ENCODE measurements at places on chromosomes 12 and 14.

GRCh38 chr12:80807640-80808288 is 91.1 kb downstream of the MYF5 start:
- DNase-seq, result no peak

DNA sequence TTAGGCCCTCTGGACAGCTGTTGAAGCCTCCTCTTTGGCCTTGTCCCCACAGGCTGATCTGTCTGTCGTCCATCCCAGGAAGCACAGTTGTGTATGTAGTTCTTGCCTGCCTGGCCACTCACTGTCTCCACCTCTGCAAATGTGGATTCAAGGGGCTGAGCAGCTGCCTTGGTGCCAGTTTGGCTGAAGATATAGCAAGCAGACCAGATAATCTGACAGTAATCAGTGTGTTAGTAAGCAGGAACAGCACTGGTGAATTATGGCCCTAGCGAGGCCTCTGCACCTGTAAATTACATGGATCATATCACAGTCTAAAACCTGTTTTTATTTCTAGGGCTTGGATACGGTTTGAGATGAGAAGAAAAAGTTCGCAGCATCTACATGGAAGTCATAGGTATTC is 282.5 kb upstream of the NOS1 start:
- no peak for DNase-seq

DNA sequence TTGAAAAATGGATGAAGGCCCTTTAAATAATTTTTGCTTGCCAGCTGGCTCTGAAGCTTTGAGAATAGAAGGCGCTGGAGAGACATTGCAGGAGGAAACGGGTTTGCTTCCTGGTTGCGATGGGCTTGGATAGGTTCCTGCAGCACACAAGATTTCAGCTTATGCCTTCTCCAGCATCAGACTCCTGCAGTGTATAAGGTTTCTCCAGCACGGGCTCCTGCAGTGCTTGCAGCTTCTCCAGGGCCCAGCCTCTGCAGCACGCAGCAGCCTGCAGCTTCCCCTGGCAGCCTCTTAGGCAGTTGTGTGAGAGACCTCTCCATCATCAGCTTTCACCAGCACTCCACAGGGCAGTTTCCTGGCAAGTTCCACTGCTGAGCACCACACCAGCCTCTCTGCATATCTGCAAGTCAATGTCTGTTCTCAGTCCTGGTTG is 78.7 kb upstream of the ZDHHC17 start:
- no peak for DNase-seq

- DNase-seq, result no peak
Measured at GRCh38 chr14:104864267-104865080, 594 bp upstream of the CEP170B start.

- DNase-seq, result no peak
Measured at GRCh38 chr12:6375269-6376078, at the start of gene SCNN1A. TSS of gene SCNN1A (minus strand) at chr12:6375563. CDS start at chr12:6374783, 780 bp downstream.

- DNase-seq, result no peak
Measured at GRCh38 chr14:96479435-96480146, 22.6 kb upstream of the PAPOLA start.

DNA sequence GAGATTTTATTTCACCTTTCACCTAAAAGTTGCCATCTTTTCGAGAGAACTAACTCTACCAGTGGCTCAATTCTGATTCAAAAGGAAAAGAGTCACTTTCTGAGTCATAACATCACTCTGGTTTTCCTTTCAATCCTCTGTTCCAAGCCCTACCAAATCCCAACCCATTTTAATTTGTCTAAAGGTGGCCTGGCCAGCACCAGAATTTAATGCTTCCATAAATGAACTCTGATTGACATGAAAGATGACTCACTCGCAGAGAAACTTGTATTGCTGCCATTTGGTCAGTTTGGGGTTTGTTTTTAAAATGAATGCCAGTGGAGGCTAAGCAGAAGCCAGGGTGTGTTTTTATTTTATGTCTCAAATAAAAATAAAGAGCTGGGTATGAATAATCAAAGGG is 117.4 kb upstream of the SOX5 start:
- no peak for DNase-seq

GRCh38 chr14:71668186-71668912 is 263.9 kb upstream of the RGS6 start:
- no peak for DNase-seq

DNA sequence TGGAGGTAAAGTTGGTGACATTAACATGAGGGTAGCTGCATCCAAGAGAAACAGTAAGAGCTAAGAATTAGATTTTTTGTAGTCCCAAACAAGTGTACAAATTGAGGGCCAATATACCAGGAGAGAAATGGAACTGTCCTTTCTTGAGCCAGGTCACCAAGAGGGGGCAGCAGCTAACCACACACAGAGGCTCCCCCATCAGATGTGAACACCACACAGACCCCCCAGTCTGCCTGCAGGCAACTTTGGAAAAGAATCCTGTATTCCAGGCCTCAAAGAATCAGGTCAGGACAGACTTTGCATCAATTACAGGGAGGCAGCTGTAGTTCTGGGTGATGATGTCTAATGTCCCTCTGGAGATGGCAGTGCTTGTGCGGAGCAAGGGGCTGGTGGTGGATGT is 77.9 kb downstream of the SPTB start:
- no peak for DNase-seq

DNA sequence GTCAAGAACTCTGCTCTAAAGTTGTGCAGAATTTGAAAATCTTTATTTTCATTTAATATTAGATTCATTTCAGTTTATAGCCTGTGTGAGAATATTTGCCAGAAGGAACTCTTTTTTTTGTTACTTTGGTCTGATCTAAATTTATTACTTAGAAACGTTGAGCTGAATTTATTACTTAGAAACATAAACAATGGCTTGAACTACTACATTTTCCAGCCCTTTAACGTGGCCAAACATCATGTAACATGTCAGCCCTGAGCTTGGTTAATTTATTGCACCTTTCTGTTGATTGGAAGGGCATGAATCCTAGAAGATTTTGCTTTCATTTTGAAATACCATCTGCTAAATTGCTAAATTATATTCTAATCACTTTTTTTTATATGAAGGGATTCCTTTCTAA is 241.4 kb downstream of the TMEM117 start:
- DNase-seq, result no peak

GRCh38 chr12:106416273-106416672 is 58.7 kb downstream of the POLR3B start:
- no peak for DNase-seq

DNA sequence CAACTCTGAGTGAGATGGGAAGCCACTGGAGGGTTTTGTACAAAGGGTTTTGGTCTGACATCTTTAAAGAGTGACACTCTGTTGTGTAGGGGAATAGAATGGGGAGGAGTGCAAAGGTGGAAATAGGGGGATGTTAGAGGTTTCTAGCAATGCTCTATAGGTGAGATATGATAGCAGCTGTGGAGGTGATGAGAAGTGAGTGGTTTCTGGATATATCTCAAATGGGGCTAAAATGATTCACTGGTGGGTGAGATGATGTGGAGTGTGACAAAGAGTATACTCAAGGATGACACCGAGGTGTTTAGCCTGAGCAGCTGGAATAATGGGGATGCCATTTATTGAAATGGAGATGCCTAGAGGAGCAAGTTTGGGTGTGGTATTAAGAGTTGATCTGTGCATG is 426.4 kb downstream of the PCNX1 start:
- DNase-seq, result no peak

- DNase-seq, result no peak
Measured at GRCh38 chr12:109549613-109550270, 23.6 kb downstream of the MMAB start.

DNA sequence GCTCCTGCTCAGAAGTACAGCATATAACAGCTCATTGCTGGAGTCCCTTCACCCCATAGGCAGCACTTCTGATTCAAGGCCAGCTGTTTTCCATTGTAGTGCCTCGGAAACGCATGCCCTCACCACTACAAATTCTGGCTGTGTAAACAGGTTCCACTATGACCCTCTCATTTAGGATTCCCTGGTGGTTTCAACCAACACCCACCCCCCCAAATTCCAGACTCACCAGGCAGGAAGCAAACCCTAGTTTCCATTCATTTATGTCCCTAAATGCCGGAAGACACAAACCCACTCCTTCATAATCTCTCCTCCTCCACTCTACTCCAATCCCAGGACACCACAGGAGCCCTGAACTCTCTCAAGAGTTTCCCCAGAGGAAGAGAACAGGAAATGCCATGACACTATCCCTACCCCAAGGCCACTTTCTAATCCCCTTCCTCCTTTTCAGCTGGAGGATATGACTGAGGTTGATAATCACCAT is 75.9 kb upstream of the TMPO start:
- DNase-seq, result no peak

DNA sequence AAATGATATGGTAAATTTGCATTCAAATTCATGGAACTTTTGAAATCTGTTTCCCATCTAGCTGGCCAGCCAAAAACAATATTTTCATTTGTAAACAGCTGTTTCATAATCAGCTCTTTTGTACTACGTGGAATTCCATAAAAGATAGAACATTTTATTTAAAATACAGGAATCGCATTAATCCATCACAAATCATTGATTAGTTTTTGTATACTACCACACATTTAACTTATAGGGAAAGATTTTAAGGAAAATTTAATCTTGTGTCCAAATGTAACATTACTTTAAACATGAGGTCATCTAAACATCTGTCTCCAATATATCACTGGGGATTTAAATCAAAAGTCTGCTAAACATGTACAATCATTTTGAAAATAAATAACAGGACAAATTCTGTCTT is 33.5 kb downstream of the SLC25A21 start:
- no peak for DNase-seq

GRCh38 chr12:96828169-96828789 is 78.8 kb upstream of the NEDD1 start:
- DNase-seq, result no peak

DNA sequence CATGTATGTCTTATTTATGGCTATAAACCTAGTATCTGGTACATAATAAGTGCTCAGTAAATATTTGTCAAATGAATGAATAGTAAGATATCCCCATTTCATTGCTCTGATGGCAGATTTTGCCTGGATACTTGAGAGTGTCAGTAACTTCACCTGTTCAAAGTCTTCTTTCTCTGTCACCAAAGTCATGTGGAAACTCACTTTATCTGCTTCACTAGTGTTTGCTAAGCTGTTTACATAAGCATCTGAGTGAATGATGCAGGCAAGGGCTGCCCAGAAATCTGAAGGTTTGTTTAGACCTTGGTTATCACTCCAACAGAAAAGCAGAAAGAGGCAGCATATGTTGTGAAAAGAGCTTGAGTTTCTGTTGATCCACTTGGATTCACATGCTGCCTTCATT is 4.3 kb downstream of the OR4E1 start:
- no peak for DNase-seq

DNA sequence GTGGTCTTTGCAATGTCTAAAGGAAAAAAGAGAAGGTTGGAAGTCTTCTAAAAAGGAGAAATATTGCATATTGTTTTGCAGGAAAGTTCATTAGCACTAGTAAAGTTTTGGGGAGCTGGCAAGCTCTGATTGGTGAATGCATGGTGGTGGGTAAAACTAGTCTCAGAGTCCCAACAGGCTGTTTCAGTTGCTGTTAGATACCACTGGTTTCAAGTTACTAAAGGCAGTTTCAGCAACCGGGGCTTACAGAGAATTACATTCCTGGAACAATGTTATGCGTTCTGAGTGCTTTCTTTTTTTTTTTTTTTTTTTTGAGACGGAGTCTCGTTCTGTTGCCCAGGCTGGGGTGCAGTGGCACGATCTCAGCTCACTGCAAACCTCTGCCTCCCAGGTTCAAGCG is 208.2 kb downstream of the EPS8 start:
- DNase-seq, result no peak

GRCh38 chr14:81385886-81386285 is 14.2 kb downstream of the STON2 start:
- DNase-seq, result no peak

- DNase-seq, result no peak
Measured at GRCh38 chr12:41140117-41140516, 48.0 kb upstream of the PDZRN4 start.

DNA sequence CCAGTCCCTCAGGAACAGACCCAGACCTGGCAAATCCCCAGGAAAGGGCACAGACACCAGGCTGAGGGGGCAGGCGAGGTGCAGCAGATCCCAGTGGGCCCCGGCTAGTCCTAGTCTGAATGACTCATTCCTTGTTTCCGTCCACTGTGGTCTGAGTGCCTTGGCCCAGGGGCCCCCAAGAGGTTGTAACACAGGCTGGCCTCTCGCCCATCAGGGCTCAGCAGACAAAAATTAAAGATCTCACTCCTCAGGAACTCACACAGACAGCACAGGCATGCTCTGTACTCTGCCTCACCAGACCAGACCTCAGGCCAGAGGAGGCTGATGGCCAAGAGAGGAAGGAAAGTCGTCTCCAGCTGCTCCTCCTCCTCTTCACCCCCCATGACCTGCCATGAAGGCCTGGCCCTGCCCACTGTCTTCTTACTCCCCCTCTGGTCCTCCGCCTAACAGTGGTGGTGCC is 7.7 kb upstream of the LTBP2 start:
- DNase-seq, result no peak

GRCh38 chr12:47774663-47775062 is 1.6 kb downstream of the SLC48A1 start:
- no peak for DNase-seq

- DNase-seq, result no peak
Measured at GRCh38 chr14:78399316-78399889, 229.2 kb downstream of the NRXN3 start.

DNA sequence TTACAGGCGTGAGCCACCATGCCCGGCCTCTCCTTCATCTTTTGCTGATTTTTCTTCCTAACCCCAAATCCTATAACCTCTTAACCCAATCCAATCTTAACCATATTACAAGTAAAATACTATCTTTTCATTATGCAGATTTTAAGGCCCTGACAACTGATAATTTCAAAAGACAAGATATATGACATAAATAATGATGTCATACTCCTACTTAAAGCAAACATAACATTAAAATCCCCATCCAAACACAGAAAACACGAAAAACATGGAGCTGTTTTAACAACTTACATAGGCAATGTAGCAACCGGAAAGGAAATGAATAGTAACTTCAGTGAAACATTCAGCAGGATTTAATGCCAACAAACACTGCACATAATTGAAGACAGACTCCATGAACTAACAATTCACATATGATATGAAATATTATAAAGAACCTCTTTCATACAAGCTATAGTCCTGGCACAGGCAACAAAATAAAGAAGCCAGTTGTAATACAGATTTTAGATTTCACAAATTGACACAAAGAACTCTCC is 21.5 kb downstream of the USP44 start:
- DNase-seq, result no peak

- no peak for DNase-seq
Measured at GRCh38 chr12:93868771-93869170, 191.6 kb downstream of the CRADD start.

- DNase-seq, result no peak
Measured at GRCh38 chr12:24206621-24207020, 257.2 kb upstream of the SOX5 start.

DNA sequence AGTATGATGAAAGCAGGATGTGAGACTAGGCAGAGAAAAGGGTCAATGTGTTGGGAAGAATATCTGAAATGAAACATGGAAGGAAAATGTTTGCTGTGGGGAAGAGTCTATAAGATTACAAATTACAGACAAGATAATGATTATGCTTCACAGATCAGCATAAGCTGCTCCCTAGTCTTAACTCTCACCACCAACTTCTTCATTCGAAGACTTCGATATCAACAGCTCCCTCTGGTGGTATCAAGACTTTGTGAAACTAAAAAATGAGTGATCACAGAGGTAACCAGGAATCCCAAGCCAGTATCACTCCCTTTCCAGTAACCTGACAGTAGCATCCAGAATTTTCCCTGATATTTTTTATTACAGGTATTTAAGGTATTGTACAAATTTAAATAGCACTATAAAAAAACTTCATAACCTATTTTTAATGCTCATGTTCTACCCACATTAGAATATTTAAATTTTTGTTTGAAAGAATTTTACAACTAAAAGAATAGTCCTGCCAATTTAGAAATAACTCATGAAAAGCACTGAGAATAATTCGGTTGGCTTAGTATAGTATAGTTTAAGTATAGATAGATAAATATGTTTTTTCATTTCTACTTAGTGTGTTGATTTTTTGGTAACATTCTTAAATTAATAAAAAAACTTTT is 84.4 kb downstream of the C2CD5 start:
- no peak for DNase-seq
